CD4-positive, alpha-beta T cell treated with Interleukin-21 for 1 hour (primary cell): ENCODE measurements at places on chromosomes 2 and 18.

DNA sequence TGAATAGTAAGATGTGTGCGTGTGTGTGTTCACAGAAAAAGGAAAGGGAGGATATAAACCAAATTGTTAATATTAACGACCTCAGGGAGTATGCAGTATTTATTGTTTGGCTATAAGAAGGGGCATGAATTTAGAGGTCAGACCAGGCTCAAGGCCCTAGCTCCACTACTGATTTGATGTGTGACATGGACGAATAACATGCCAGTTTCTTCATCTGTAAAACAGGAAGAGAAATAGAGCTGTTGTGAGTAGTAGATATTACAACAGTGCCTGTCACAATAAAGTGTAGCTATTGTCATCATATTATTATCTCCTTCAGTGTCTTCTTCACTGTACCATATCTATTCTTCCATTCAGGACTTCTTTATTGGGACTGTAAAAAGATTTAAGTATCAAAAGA lies 4.1 kb upstream of the MAT2A start:
- DNase-seq, result no peak

DNA sequence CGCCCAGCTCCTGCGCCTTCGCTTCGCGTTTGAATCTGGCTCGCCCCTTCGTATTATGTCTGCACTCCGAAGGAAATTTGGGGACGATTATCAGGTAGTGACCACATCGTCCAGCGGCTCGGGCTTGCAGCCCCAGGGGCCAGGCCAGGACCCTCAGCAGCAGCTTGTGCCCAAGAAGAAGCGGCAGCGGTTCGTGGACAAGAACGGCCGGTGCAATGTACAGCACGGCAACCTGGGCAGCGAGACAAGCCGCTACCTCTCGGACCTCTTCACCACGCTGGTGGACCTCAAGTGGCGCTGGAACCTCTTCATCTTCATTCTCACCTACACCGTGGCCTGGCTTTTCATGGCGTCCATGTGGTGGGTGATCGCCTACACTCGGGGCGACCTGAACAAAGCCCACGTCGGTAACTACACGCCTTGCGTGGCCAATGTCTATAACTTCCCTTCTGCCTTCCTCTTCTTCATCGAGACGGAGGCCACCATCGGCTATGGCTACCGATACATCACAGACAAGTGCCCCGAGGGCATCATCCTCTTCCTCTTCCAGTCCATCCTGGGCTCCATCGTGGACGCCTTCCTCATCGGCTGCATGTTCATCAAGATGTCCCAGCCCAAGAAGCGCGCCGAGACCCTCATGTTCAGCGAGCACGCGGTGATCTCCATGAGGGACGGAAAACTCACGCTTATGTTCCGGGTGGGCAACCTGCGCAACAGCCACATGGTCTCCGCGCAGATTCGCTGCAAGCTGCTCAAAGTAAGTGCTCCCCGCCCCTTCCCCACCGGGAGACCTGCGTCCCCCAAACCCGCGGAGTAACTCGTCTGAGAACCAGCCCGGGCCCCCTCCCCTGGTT lies 453 bp downstream of the KCNJ3 start:
- no peak for DNase-seq

GRCh38 chr18:21841570-21841969 lies 101.0 kb downstream of the MIB1 start:
- DNase-seq, result no peak

DNA sequence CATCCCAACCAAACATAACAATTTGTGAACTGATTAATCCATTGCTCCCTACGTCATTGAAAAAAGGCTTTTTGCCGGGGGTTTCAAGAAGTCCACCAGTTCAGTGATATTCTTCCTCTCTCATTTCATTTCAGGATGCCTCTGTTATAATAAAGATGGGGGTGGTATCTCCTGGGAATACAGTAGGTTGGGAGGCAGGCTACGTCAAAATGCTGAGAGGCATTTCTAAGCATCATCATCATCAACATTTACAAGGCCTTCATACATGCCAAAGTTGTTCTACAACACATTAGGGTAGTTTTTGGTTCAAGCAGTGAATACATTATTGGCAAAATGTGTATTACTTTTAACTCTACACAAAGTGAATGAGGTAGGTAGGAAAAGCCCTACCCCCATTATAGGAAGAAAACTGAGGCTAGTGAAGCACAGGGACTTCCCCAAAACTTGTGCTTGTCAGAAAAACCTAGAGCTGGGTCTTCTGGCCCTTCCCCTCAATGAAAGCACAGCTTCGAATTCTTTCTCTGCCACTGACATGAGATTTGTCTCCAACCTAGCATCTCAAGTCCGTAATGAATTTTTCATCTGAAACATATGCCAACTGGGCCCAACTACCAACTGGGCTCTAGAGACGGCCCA lies 11.3 kb downstream of the OSR1 start:
- DNase-seq, result peak; percentile 30
